ENCODE measurements at places on chromosomes 12 and 14.

- no peak for DNase-seq
Measured at GRCh38 chr12:13609894-13610679, 371.3 kb downstream of the GRIN2B start.

- no peak for DNase-seq
Measured at GRCh38 chr12:66663611-66664010, 15.3 kb downstream of the GRIP1 start.

GRCh38 chr12:124170760-124171159 lies 124.1 kb upstream of the RFLNA start:
- DNase-seq = no peak

- DNase-seq = no peak
Measured at GRCh38 chr14:94974893-94975292, 182.4 kb downstream of the DICER1 start.

- peak; percentile 92 for DNase-seq
Measured at GRCh38 chr12:49567611-49568441, at the start of gene MCRS1. TSS of gene MCRS1 (minus strand) at chr12:49568142. CDS start at chr12:49566731, 1,411 bp downstream.

GRCh38 chr14:34732802-34733201 lies 18.4 kb upstream of the CFL2 start:
- DNase-seq = no peak

- peak; percentile 29 for DNase-seq
Measured at GRCh38 chr12:28223025-28223554, 32.8 kb downstream of the CCDC91 start.

GRCh38 chr14:23483236-23483854 lies 13.8 kb downstream of the NGDN start:
- DNase-seq = no peak

DNA sequence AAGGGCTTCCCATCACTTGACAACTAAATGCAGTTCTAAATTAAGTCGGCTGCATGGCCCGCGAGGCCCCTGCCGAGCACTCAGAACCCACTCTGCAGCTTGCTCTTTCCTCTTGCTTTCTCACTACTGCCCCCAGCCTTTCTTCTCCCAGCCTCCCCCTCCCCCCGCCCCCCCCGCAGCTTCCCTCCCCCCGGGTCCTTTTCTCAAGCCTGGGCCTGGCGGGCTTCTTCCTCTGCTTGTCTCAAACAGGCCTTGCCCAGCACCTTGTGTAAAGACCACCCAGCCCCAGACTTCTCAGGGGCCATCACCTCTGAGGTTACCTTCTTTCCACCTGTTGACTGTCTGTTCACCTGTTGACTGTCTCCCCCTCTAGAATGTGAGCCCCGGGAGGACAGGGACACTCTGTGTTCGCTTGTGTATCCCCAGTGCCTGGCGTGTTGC lies 1.1 kb downstream of the CYP46A1 start:
- peak; percentile 2 for DNase-seq

- peak; percentile 35 for DNase-seq
Measured at GRCh38 chr12:89351489-89352241, 636 bp downstream of the DUSP6 start.

DNA sequence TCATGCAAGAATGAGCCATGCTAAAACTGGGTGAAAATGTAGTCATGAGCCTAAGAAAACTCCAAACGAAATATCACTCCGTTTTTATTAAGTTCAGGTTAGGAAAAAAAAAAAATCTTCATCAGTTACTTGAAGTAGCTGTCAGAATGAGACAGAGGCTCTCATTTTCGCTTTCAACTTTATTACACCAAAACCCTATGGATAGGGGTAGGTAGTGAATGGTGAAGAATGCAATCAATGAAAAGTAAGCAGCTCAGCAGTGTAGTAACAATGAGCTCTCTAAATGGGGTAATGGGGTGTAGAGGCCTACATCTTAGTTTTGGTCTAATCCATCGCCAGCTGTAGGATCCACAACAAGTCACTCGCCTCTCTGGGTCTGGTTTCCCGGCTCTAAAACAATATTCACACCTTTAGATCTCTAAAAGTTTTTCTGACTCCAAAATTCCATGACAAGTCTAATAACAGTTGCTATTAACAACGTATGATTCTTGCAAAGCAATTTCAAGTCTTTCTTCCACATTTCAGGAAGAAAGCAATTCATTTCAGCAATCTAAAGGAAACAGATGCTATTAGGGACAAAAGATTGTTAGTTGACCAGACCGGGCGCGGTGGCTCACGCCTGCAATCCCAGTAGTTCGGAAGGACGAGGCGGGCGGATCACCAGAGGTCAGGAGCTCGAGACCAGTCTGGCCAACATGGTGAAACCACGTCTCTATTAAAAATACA lies 1.7 kb downstream of the BTBD7 start:
- DNase-seq = no peak

- DNase-seq = no peak
Measured at GRCh38 chr12:99736760-99737269, 89.3 kb downstream of the GARIN6 start.

GRCh38 chr12:15752785-15753184 lies 36.4 kb downstream of the EPS8 start:
- DNase-seq = no peak

DNA sequence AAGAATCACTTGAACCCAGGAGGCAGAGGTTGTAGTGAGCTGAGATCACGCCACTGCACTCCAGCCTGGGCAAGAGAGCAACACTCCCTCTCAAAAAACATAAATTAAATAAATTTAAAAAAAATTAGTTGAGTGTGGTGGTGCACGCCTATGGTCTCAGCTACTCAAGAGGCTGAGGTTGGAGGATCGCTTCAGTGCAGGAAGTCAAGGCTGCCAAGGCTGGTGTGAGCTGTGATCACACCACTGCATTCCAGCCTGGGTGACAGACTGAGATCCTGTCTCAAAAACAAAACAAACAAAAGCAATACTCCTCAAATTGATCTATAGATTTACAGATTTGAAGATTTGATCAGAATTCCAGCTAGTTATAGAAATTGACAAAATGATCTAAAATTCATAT lies 92.7 kb upstream of the RESF1 start:
- DNase-seq = no peak

DNA sequence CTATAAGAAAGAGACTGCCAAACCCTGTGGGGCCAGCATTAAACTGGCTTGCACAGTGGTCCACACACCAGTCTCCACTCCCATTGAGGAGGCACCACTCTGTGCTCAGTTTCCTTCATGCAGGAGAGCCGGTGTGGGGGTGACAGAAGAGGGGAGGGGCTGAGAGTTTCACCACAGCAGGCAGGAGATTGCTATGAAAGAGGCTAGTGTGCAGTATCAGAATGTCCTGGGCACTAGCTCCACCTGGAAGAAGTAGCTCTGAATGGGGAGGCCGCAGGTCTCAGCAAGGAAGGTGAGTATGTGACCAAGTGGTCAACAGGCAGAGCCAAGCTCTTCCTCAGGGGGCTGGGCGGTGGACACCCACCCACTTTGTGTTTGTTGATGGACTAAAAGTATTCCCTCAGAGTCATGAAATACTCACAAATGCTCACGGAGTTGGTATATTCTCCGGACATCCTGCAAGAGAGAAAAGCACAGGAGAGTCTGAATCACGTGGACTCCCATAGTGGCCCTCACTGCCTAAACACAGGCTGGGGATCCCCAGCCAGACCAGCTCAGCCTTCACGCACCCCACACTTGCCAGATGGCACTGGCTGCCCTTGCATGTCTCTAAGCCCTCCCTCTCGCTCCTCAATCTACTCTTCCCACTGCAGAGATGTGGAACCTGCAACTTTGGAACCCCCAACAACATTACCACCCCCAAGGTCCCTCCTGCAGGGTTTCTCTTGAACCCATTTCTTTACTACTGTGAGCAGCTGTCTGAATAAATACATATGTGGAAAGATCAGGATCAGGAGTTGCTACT lies 7.8 kb upstream of the KRT72 start:
- DNase-seq = no peak

- no peak for DNase-seq
Measured at GRCh38 chr12:67447180-67447579, 178.0 kb downstream of the CAND1 start.

GRCh38 chr12:2113119-2113912 lies 60.5 kb downstream of the CACNA1C start:
- no peak for DNase-seq

- DNase-seq = no peak
Measured at GRCh38 chr14:50906326-50907065, 34.6 kb downstream of the ABHD12B start.

GRCh38 chr12:14802247-14802646 lies 1.0 kb downstream of the WBP11 start:
- DNase-seq = peak; percentile 11

DNA sequence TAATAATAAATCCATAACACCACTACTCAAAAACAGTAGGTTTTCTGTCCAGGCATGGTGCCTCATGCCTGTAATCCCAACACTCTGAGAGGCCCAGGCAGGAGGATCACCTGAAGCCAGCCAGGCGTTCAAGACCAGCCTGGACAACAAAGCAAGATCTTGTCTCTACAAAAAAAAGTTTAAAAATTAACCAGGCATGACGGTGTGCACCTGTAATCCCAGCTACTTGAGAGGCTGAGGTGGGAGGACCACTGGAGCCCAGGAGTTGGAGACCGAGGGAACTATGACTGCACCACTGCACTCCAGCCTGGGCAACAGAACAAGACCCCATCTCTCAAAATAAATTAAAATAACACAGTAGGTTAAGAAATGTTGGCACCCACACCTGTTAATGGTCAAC lies 44.5 kb upstream of the AP4S1 start:
- DNase-seq = no peak

GRCh38 chr14:98868866-98869265 lies 403.1 kb downstream of the BCL11B start:
- no peak for DNase-seq

DNA sequence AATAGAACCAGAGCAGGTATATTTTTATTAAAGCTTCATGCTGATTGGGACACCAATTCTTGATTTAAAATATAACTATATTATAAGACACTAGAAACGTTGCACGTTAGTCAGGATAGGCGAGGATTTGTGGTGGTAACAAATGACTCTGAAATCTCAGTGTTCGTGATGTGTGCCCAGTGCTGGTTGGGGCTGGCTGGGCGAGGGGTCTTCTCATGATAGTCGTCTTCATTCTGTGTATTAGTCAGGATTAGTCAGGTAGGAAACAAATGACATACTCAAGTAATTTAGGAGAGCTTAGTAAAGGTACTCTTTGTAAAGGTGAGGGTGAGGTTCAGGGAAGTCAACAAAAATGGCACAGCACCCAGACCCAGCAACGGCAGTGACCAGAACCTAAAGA lies 73.9 kb upstream of the HIF1A start:
- no peak for DNase-seq

DNA sequence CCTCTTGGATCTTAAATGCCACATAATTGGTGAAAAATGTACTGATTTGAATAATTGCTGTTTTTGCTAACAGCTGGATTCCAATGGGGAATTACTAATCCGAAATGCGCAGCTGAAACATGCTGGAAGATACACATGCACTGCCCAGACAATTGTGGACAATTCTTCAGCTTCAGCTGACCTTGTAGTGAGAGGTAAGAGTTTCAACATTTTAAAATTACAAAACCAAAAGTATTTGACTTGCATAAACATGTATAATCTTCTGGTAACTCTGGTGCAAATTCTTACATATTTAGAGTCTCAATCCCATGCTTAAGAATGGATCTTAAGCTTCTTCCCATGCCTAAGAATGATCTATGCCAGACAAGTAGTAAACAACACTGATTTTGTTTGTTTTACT lies 229.1 kb upstream of the PDZRN4 start:
- DNase-seq = no peak

GRCh38 chr14:23704890-23705289 lies 68.7 kb downstream of the DHRS2 start:
- no peak for DNase-seq

GRCh38 chr14:83712418-83713129 lies 1817.4 kb upstream of the FLRT2 start:
- no peak for DNase-seq

DNA sequence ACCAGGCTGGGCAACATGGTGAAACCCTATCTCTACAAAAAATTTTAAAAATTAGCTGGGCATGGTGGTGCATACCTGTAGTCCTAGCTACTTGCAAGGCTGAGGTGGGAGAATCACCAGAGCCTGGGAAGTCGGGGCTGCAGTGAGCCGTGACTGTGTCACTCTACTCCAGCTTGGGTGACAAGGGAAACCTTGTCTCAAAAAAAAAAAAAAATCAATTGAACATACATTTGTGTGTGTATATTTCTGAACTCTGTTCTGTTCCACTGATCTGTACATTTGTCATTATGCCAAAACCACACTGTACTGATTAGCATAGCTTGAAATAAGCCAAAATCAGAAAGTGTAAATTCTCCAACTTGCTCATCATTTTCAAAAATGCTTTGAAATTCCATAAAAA lies 254.6 kb downstream of the SOX5 start:
- no peak for DNase-seq

- DNase-seq = no peak
Measured at GRCh38 chr12:132662901-132663755, 24.0 kb downstream of the POLE start.

DNA sequence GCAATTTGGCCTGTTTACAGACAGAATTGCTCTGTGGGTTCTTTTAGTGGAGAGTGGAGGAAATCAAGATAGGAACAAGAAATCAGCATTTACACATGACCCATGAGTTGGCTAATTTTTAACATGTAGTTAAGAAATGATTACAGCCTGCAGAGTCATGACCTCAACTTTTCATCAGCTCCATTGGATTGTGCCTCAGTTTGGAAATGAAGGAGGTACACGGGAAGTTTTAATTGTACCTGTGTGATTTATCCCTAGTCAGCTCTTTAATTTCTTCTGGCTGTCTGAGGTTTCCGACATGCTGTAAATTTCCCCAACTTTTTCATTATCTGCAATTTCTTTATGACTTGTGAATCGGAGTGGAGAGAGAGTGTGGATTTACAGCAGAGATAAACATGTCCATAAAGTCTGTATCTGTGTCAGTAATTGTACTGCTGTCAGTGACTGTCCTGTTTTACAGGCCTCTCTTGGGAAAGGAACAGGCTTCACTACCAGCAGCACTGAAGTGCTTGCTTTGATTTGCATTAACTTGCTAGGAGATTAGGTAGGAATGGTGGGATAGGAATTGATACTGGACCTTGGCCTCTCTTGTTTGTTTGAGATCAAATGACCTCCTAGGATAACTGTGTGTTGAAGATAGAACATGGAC lies 49.2 kb downstream of the LIN52 start:
- no peak for DNase-seq

DNA sequence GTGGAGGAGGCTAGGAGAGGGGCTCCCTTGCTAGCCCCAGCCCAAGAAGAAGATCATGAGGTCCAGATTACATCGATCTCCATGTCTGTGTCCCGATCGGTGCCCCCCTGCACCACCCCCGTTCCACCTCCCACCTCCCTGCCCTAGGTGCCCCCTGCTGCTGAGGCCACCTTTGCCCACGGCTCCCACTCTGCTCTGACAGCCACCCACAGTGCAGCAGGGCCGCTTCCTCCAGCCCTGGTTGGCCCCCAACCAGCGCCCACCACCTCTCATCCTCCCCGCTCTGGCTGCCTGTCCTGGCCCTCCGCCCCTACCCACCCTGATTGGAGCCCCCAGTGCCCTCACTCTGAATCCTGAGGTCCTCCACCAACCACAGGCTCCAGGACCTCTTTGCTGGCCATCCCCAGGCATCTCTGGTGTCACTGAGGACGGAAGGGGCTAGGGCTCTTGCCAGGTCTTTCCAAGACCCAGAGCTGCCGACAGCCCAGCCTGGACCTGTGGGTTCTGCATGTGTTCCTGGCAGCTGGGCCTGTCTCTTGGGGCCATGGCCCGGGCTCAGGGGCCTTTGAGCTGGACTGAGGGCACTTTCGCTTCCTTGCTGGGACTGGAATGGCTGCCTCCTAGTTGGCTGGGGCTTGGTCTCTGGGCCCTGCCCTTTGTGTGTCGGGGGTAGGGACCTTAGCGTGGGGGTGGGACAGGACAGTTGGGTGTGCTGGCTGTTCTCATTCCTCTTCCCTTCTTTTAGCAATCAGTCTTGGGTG lies 7.2 kb upstream of the PLXNC1 start:
- no peak for DNase-seq

Measured in CD4-positive, alpha-beta T cell treated with Interleukin-4 for 1 hour (primary cell).